ENCODE measurements at places on chromosomes 3 and 15. TPM values are rescaled to one million over a fixed set of nuclear protein-coding genes. Genes with fewer than 3 reads are reported as not detected.

GRCh38 chr3:3227640-3228039 lies 48.1 kb upstream of the CRBN start:
- DNase-seq: no peak

GRCh38 chr3:27963519-27963918 lies 241.4 kb upstream of the EOMES start:
- DNase-seq: no peak

DNA sequence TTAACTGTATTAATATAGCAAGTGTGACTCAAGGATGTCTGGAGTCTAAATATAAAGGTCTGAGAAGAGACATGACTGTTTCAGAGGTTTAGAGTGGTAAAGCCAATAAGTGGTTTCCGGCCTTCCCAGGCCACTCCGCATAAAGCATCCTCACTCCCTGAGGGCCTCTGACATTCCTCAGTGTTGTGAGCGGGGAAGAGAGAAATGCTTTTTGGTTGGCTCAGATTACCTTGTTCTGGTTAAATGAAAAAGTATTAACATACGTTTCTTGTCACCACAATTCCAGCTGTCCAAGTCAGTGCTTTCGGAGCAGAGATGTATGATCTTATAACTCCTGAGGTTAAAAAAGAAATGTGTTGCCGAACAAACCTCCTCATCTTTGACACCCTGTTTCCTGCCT lies 103.8 kb downstream of the RBMS3 start:
- no peak for DNase-seq

DNA sequence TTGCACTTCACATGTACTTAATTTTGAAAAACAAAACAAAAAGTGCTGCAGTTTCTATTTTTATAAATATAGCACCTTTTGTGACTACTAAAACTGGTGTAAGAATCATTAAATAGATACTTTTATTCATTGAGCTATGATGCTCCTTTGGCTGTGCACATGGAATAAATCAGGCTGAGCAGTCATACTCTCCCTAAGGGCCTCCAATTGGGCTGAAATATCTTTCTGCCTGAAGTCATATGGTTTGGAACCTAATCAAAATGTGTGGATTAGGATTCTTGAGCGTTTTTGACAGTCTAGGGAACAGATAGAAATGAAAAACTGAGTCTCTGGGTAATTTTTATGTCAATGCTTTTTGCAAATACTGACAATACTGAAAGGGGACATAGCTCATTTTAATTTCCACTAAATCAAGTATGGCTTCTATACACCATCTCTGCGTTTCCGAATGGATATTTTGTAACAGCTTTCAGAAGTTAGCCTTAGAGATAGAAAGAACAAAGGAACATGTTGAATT lies 392.2 kb upstream of the ROBO1 start:
- no peak for DNase-seq

PLSCR2 gene
- not detected for total RNA-seq

DNA sequence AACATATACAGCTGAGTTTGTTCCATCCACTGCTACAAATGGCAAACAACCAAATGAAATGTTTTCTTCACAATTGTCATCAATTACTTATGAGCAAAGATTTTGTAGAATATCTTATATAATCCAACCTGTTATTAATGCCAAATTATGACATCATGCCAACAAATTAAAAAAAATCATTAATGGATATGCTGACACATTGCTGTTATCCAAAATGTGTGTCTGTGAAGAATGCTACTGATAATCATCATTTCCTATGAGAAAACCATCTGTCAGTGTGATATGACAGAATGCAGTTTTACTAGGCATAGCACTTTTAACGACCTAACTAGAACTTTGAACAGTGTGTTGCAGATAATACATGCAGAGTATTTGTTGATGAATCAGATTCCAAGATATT lies 556.5 kb upstream of the KCNMB2 start:
- DNase-seq: no peak

MAGI1 gene
- 49.4 TPM for total RNA-seq

GRCh38 chr3:47874913-47875312 lies 72.0 kb downstream of the DHX30 start:
- no peak for DNase-seq

DNA sequence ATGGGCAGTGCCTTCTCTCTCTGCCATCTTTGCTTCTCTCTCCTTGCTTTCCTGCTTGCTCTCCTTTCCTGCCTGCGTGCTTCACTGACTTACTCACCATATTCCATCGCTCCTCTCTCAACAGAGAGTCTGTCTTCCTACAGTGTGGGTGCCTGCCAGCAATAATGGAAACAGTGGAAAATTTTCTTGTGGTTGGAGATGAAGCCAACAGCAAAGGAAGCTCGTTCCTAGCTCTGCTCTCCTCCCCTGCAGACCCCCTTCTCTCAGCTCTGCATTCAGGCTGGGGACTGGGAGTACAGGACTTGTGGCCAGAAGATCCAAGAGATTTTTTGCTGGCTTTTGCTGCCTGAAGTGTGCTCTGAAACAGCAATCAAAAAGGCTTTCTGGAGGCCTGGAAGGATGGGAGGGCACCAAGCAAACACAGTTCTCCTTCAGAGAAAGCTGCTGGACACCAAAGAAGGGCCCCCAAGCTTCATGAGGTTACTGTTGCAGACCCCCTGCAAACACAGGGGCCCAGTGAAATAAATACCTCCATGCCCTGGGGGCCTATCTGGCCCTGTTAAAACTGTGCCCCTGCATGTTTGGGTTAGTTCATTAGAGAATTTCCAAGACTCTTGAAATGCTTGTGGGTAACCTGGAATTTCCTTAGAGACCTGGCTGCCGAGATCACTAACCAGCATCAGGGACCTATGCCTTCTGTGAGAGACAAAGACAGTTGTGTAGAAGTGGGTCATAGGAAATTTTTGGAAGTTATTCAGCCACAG lies 149.9 kb upstream of the RASGRP1 start:
- peak; percentile 26 for DNase-seq
